ENCODE measurements at places on chromosomes 16 and 17.
A peak's percentile ranks its signal among the peaks of the same experiment; 100 is the strongest.

DNA sequence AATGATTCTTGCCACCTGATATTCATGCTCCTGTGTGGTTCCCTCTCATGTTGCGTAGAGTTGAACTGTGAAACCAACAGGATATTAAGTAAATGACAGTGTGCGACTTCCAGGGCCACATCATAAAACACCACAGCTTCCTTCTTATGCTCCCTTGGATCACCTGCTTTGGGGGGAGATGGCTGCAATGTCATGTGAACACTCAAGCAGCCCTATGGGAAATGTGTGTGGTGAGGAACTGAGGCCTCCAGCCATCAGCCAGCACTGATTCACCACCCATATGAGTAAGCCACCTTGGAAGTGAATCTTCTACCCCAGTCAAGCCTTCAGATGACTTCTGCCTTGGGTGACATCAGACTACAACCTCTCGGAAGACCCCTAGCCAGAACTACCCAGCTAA is 427.5 kb downstream of the UTP18 start:
- DNase-seq: no peak

- DNase-seq: no peak
These were observed 9.7 kb upstream of the SNF8 start for GRCh38 chr17:48954300-48954755.

- DNase-seq: peak; percentile 43
These were observed 23.4 kb upstream of the SREBF1 start for GRCh38 chr17:17859909-17860765.

DNA sequence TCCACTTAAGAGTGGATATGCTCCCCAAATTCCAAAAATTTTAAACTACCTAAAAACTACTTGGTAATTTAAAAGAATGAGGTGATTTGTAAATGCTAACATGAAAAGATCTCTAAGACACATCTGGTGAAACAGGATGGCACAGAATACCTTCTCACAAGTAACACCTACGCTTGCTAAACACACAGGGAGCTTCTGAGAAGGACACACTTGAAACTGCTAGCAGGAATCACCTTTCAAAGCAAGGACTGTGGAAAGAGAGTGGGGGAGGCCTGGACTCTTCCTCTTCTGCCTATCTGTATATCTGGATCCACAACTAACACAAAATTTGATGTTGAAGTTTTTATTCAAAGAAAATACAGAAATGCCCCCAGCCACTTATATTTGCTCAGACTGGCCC is 52.4 kb downstream of the CYTH1 start:
- no peak for DNase-seq

DNA sequence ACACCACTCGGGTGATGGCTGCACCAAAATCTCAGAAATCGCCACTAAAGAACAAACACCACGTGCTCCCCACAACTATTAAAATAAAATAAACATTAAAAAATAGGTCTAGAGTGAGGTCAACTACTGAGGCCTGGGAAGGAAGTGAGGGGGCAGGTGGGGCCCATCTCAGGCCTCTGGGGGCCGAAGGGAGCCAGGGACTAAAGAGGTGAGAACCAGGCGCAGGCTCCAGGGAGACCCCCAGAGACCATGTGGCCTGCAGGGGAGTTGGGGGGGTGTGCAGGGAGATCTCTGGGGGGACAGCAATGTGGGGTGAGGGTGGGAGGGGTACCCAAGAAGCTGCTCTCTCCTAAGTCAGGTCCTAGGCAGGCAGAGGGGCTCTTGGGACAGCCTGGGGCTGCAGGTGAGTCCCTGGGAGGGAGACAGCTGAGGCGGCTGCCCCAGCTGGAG is 111.3 kb upstream of the SMURF2 start:
- DNase-seq: no peak

GRCh38 chr16:3101018-3101840 is 2.1 kb upstream of the ZSCAN10 start:
- peak; percentile 53 for DNase-seq

- peak; percentile 21 for DNase-seq
These were observed 48.8 kb downstream of the NLRC5 start for GRCh38 chr16:57038166-57038565.

GRCh38 chr17:12089809-12090384 is 69.2 kb downstream of the MAP2K4 start:
- DNase-seq: peak; percentile 4

- peak; percentile 42 for DNase-seq
These were observed at the start of gene ITGB3 for GRCh38 chr17:47253541-47254402. Gene ITGB3 (plus strand): TSS chr17:47253827. CDS start chr17:47253862, 35 bp downstream.

GRCh38 chr16:12132290-12132689 is 155.8 kb downstream of the SNX29 start:
- peak; percentile 95 for DNase-seq

DNA sequence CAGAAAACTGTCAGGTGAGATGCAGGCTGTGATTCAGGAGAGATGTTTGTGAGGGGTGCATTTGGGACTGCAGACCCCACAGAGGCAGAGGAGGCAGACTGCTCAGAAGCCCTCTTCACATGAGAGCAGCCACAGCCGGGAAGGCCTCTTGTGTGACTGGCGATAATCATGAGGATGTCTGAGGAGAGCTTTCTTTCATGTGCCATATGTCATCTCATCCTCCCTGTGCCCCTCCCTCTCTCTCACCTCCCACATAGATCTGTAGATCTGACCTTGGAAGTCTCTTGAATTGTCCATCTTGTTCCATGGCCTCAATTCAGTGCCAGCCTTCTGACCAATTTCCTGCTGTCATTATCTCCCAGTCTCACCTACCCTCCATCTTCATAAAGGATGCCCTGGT is 50.5 kb downstream of the EPN2 start:
- no peak for DNase-seq

GRCh38 chr17:36196131-36196486 is 449 bp downstream of the CCL3L1 start:
- peak; percentile 83 for DNase-seq

DNA sequence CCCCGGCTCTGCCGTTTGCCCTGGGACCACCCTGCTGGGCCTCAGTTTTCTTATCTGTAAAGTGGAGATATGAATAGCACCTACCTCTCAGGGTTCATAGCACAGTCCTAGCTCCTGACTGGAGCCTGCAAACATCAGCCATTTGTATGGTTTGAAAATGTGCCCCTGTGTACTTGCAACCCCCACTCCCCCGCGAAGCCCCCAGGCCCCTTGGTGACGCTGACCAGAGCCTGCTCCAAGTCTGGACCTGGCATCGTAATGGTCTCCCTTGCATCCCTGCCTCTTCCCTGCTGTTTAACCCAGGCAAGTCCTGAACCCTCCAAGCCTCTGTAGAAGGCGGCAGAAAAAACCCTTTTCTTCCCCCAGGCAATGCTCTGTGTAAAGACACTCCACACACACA is 128.0 kb downstream of the IRF8 start:
- DNase-seq: no peak

- no peak for DNase-seq
These were observed 56.4 kb downstream of the MPRIP start for GRCh38 chr17:17098551-17099179.

DNA sequence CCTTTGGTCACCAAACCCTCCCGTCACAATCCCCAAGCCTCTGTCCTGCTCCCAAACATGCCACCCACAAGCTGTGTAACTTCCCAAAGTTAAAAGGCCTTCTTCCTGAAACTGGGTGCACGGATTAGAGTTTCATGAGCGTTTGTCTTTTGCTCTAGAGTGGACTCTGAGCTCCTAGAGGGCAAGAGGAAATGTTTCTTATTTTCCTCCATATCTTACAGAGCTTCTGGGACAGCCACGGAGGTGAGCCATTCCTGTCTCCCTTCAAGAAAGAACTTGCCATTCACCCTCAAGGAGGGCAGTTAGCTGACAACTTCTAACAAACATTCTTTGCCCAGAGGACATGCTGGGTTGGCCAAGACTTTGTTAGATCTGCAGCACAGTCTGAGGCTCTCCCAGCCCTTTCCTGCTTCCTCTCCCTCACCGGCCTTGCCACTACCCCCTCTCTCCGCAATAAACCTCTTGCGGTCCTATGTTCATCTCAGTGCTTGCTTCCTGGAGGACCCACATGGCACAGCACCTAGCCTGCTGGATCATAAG is 2.6 kb upstream of the MYCBPAP start:
- peak; percentile 41 for DNase-seq

DNA sequence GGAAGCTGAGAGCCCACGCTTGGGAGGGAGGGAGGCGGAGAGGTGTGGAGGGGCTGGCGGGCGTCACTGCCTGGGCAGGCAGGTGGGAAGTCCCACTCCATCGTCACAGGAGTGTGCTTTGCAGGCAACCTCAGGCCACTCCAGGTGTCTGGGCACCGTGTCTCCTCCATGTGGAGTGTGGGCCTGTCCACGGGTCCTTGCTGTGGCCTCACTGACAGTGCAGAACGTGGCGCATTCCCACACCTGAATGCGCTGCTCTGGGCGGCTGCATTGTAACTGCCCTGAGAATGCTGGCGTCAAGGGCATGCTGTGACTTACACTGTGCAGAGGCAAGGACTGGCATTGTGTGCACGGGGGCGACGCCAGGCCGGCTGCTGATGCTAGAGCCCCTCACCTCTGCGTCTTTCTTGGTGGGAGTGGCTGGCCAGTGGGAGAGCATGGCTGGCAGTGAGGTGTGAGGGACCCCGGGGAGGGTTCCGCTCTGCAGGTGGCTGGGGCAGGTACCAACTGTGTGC is 66.4 kb downstream of the BANP start:
- no peak for DNase-seq

DNA sequence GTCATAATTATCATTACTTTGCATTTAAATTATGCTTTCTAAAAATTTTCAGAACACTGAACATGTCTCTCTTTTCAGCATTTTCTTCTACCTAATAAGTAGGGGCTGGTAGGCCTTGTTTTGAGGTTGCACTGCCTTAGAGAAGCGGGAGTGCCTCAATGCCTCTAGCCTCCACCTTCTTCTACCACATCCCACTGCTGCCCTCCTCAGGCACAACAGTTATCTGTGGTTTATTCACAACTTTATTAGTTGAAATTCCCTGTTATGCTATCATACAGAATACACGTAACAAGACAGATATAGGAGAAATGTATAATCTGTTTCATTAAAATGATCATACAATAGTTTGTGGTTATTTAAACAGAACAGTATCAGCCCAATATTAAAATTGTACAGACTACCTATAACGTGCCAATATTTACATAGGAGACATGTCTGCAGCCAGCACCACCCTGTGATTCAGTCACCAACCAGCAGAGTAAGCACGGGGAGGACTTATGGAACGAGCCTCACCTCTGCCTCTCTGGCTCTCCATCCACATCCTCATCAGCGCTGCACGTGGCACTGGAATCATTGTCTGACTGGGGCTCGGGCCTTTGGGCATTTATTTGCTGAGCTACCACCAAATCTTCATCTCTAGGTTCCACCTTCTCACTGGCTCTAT is 101.2 kb downstream of the TTC19 start:
- no peak for DNase-seq

- DNase-seq: peak; percentile 42
These were observed 19.1 kb upstream of the WFIKKN2 start for GRCh38 chr17:50816271-50816670.

GRCh38 chr16:81873843-81874752 is 95.0 kb downstream of the PLCG2 start:
- peak; percentile 61 for DNase-seq

DNA sequence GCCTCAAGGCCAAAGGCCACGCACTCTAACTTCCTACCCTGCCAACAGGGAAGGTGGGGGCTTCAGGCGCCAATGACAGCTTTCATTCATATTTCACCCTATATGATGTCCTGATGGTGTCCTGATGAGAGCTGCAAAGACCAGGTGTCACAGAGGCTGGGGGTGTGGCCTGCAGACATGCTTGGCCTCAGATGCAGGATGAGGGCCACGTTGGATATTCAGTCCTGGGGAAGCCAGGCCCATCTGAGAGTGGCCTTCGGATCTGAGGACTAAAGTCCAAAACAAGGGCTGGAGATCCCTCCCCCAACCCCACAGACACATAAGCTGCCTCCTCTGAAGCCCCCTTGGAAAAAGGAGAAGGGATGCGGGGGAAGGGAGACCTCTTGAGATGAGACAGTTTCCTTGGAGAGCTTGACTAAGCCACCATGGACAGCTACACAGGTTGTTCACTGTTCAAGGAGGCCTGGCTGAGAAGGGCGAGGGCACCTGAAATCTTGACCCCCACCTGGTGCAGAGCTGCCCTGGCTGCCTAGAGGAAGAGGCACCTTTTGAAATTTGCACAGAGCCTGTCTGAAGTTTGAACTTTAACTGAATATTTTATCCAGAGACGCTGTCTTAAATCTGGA is 24.3 kb upstream of the GSG1L start:
- DNase-seq: no peak

- peak; percentile 4 for DNase-seq
These were observed 84.6 kb downstream of the NT5M start for GRCh38 chr17:17387498-17388362.

DNA sequence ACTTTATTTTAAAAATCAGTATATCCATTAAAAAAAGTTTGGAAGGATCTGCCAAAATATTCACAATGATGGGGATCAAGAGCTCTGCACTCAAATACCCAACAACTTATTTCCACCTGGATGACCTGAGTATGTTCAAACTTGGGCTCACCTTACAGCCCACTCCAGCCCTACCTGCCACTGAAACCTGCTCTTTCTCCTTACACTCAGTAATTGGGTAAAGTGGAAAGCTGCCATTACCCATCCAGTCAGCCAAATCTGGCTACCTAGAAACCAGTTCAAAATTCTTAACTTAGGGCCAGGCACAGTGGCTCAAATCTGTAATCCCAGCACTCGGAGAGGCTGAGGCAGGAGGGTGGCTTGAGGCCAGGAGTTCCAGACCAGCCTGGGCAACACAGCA is 9.6 kb downstream of the VPS53 start:
- no peak for DNase-seq

DNA sequence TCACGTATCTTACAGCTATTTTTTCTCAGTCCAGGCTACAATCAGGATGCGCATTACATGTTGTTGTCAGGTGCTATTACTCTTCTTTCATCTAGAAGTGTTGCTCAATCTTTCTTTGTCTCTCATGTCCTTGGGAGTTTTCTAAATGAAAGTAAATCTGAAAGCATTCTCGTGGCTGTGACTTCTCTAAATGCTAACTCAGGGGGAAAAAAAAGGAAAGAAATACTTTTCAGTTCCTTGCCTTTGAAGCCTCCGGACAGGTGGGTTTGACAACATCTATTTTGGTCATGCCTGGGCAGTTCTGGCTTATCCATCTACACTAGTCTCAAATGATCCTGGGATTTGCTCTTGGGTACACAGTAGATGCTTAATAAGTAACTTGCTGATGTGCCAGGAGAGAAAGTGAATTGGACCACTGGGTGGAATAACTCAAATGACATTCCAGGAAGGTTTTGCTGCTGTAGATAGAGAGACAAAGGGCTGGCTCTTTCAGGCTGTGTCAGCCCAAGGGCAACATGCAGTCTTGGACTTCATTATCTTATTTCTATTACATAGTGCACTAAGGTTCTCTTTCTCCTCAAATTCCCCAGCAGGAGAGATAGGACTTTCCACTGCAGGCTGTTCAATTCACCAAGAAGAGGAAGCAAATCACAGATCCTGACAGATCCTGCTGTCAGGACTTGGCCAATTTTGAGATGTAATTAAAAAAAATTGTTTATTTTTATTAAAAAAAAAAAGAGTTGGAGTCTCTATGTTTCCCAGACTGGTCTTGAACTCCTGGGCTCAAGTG is 63.6 kb upstream of the NFAT5 start:
- peak; percentile 87 for DNase-seq

DNA sequence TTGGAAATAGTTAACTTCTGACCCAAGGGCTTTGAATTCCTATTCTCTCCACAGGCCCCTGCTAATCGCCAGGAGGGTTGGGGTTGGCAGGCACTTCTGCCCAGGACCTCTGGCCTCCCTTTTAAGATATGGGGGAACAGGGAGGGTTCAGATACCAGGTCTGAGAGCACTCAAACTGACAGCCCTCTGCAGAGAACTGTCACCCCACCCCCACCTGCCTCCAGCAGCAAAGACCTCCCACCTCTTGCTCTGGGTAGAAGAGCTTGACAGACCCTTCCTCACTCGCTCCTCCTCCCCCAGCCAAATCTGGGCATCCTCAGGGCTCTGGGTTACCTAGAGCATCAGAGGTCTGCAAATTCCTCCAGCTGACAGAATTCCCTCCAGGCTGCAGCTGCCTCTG is 11.6 kb downstream of the CDH3 start:
- DNase-seq: no peak
